Activated CD4-positive, alpha-beta T cell treated with anti-CD3 and anti-CD28 coated beads, Interleukin-2, amount 50 U/mL, for 24 hours (primary cell): ENCODE measurements at places on chromosomes 11 and 22.

GRCh38 chr11:74845978-74846517, 97.4 kb downstream of the RNF169 start:
- DNase-seq, result no peak

GRCh38 chr11:78349114-78349513, 68.5 kb downstream of the GAB2 start:
- DNase-seq, result no peak

GRCh38 chr22:17097062-17097461, 12.3 kb downstream of the IL17RA start:
- no peak for DNase-seq

- DNase-seq, result no peak
Measured at GRCh38 chr11:30594646-30595411, 8.7 kb upstream of the MPPED2 start.

DNA sequence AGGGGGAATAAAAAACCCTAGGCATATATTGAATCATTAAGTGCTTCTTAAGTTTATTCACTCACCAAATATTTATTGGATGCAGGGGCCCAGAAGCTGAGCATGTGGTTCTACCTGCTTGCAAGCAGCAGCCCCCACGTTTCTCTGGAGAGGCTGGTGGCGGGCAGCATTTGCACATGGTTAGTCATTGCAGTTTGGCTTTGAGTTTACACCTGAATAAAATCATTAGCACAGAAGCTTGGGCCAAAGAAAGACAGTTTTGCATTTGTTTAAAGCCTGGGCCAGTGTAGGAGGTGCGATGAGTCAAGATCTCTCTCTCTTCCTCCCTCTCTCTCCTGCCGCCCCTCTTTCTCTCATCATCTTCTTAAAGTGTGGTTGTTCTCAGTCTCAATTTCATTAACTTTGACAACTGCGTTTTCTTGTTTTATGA, 72.6 kb downstream of the C22orf31 start:
- DNase-seq, result no peak
